Progenitor cell of endocrine pancreas (in vitro differentiated cells): ENCODE measurements at places on chromosomes 3 and 15. TPM values are rescaled to one million over a fixed set of nuclear protein-coding genes. Genes with fewer than 3 reads are reported as not detected.

DNA sequence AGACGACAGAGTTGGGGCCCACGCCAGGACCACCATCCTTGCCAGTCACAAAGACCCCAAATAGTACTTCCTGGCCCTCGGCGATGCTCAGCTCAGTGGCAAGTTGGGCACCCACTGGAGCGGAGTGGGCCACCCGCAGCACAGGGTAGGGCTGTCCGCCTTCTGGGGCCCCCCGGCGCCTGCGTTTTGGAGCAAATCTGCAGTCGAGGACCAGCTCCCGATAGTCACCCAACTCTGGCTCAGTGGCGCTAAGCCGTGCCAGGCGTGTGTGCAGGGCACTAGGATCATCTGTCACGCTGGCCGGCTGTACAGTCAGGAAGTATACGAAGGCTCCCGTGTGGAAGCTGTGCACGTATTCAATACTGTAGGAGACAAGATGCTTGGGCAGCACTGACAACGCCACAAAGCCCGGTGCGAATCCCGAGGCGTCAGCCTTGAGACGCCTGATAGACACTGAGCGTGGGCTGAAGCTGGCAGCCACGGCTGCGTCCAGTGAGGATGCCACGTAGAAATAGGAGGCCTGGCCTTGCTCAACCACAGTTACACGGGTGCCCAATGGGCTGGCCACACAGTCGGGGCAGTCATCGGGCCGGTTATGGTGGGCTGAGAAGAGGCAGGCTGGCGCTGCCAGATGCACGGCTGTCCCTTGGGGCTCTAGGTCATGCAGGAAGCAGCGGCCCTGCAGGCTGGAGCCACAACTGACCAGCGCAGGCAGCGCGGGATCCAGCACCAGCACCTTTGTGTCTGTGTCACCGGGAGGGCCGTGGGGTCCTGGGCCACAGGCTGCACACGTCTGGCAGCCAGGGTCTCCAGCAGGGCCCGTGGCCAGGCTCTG is 945 bp downstream of the MST1R start:
- peaks cover 4% of the 10 kb centered on the region for H3K27me3 ChIP-seq
- peaks cover 2% of the 10 kb centered on the region for H3K4me1 ChIP-seq
- H3K4me3 ChIP-seq: no peak overlapping the region
- no peak for DNase-seq
- no peak overlapping the region for H3K27ac ChIP-seq

GRCh38 chr3:60176614-60177013 is 1074.6 kb downstream of the FHIT start:
- peak overlapping the region; percentile 9 for H3K27ac ChIP-seq
- H3K4me1 ChIP-seq: no peaks in the 10 kb centered on the region
- H3K36me3 ChIP-seq: no peaks in the 10 kb centered on the region
- no peak overlapping the region for H3K4me3 ChIP-seq

GRCh38 chr3:180548050-180548449 is 53.9 kb upstream of the TTC14 start:
- no peak overlapping the region for H3K27ac ChIP-seq
- H3K36me3 ChIP-seq: no peaks in the 10 kb centered on the region
- H3K27me3 ChIP-seq: peaks cover 16% of the 10 kb centered on the region

DNA sequence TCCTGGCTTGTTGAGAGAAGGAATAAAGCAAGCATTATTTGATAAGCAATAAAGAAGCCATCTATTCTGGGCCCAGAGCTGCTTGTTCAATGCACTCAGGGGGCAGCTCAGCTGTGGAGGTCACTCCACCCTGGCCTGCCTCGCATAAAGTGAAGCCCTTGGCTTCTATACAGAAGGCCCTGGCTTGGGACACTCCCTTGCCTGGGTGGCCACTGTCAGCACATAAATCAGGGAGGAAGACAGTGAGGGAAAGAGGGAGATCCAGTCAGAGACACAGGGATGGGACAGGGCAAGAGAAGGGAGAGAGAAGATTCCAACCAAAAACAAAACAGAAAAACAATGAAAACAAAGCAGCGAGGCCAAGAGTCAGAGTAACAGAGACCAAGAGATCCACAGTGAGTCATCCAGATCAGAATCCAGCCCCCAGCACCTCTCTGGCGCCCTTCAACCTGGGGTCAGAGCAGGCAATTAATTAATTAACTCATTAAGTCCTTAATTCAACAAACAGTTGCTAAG is 11.8 kb downstream of the INSYN1 start:
- H3K27me3 ChIP-seq: peaks cover 15% of the 10 kb centered on the region
- H3K4me3 ChIP-seq: no peak overlapping the region
- H3K36me3 ChIP-seq: no peaks in the 10 kb centered on the region
- peak overlapping the region; percentile 1 for H3K27ac ChIP-seq

- no peak overlapping the region for H3K4me3 ChIP-seq
- H3K27ac ChIP-seq: peak overlapping the region; percentile 71
- no peaks in the 10 kb centered on the region for H3K27me3 ChIP-seq
- H3K36me3 ChIP-seq: peaks cover 1% of the 10 kb centered on the region
- DNase-seq: no peak
These were observed 52.5 kb downstream of the OXNAD1 start for GRCh38 chr3:16317561-16317945.

DNA sequence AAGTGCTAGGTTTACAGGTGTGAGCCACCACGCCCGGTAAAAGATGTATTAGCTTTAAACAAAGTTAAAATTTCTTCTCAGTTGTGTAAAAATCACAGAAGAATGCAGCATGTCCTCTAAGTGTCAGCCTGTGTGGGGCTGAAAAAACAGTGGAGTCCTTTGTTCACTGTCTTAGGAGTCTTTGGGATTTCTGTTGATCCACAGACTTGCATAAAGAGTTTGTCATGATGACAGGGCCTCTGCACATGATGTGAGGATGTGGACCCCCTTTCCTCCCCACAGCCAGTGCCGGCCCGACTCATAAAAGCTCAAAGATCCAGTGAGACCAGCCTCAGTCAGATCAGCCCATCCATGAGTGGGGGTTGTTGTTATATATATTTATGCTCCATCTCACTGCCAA is 49.0 kb upstream of the GOLGA8J start:
- H3K27me3 ChIP-seq: peaks cover 14% of the 10 kb centered on the region
- no peaks in the 10 kb centered on the region for H3K4me1 ChIP-seq
- no peak overlapping the region for H3K27ac ChIP-seq
- peaks cover 2% of the 10 kb centered on the region for H3K36me3 ChIP-seq
- no peak for DNase-seq

GRCh38 chr3:10600296-10600714 is 94.9 kb upstream of the ATP2B2 start:
- H3K4me3 ChIP-seq: no peak overlapping the region
- H3K36me3 ChIP-seq: no peaks in the 10 kb centered on the region
- no peak overlapping the region for H3K27ac ChIP-seq
- peaks cover 24% of the 10 kb centered on the region for H3K27me3 ChIP-seq
- no peak for DNase-seq

DNA sequence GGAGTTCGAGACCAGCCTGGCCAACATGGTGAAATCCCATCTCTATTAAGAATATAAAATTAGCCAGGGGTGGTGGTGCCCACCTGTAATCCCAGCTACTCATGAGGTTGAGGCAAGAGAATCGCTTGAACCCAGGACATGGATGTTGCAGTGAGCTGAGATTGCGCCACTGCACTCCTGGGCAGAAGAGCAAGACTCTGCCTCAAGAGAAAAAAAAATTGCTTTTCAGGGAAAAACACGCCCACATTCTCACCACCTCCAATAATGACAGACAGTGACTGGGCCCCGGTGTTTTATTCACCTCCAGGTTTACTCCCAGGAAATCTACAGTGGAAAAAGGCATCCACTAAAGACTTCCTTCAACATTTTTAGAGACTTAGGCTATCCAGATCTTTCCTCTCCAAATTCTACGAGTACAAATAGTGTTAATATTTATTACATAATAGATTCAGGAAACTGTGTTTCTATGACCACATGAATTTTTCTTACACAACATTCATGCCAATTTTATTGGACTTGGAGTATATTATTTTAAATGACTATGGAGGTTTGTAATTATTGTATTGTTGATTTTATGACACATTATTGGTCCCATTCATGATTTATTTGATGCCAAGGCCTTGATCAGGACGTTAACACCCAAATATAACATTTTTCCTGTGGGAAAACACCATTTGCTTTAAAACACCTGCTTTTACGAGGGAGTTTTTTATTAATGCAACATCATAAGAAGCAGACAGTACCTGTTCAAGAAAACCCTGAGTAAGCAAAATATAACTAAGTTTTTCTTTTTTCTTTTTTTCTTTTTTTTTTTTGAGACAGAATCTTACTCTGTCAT is 26.6 kb downstream of the IGF2BP2 start:
- no peak overlapping the region for H3K4me3 ChIP-seq
- H3K36me3 ChIP-seq: peaks cover 10% of the 10 kb centered on the region
- H3K4me1 ChIP-seq: peaks cover 32% of the 10 kb centered on the region
- DNase-seq: no peak

DNA sequence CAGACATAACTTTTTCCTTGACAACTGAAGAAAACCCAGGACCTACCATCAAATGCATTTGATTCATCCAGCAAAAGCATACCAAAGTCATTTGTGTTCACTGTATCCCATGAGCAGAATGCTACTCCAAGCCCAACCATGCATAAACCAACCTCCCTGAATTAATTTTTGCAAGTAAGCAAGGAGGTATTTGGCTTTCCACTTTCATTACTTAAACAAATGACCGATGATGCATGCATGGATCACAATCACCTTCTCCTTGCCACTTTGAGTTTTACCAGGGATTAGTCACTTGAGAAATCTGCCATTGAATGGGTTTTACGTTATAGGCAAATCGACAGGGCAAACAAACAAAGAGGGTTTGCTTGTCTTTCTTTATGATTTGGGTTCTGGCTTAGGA is 214.8 kb downstream of the FMN1 start:
- no peaks in the 10 kb centered on the region for H3K4me1 ChIP-seq
- no peaks in the 10 kb centered on the region for H3K36me3 ChIP-seq
- DNase-seq: no peak
- no peak overlapping the region for H3K27ac ChIP-seq
- H3K4me3 ChIP-seq: no peak overlapping the region
- no peaks in the 10 kb centered on the region for H3K27me3 ChIP-seq

Gene CAMP
- total RNA-seq: not detected in 2 replicates

Gene PPP4R2
- total RNA-seq: 117 and 130 TPM in 2 replicates

Gene PRRT3
- 10.4 and 11.4 TPM in 2 replicates for total RNA-seq
